Myocyte (in vitro differentiated cells): ENCODE measurements at places on chromosomes 3 and 15. TPM values are rescaled to one million over a fixed set of nuclear protein-coding genes. Genes with fewer than 3 reads are reported as not detected.

Gene SOX2
- total RNA-seq, result not detected in 2 replicates

Gene STRC
- 0.08 TPM in 1 of 2 replicates, not detected in the other for total RNA-seq

Gene LYZL4
- not detected in 2 replicates for total RNA-seq

Gene MST1R
- 0.27 TPM in 1 of 2 replicates, not detected in the other for total RNA-seq

Gene AGBL1
- total RNA-seq, result 0.21 and 3.3 TPM in 2 replicates

Gene PLCL2
- 1.2 TPM in 2 replicates for total RNA-seq

Gene TMC3
- total RNA-seq, result not detected in 2 replicates

Gene TIGIT
- total RNA-seq, result not detected in 2 replicates

Gene CCR8
- not detected in 2 replicates for total RNA-seq

Gene MINAR1
- 1.3 and 2.5 TPM in 2 replicates for total RNA-seq

Gene TRH
- not detected in 2 replicates for total RNA-seq

Gene KLHL40
- 55.6 and 67.1 TPM in 2 replicates for total RNA-seq

Gene CLDN16
- not detected in 2 replicates for total RNA-seq

Gene FETUB
- not detected in 2 replicates for total RNA-seq

Gene XCR1
- total RNA-seq, result not detected in 2 replicates

Gene HGD
- total RNA-seq, result not detected in 2 replicates

Gene C3orf20
- total RNA-seq, result not detected in 2 replicates

Gene SLC15A2
- 0.26 and 0.51 TPM in 2 replicates for total RNA-seq

Gene TEX55
- total RNA-seq, result not detected in 2 replicates

Gene GRAMD2A
- not detected in 2 replicates for total RNA-seq

Gene MNS1
- total RNA-seq, result 2.4 and 2.5 TPM in 2 replicates

Gene ZBED2
- total RNA-seq, result not detected in 2 replicates

Gene SUSD5
- 8.9 and 10.1 TPM in 2 replicates for total RNA-seq

Gene PPP1R14D
- not detected in 2 replicates for total RNA-seq

Gene RPL35A
- total RNA-seq, result 553 and 684 TPM in 2 replicates

Gene LRRC34
- 1.3 and 1.8 TPM in 2 replicates for total RNA-seq

Gene BUB1B
- total RNA-seq, result 1.8 and 2.1 TPM in 2 replicates

Gene KNG1
- total RNA-seq, result not detected in 2 replicates

Gene PTH1R
- total RNA-seq, result 5.6 and 5.7 TPM in 2 replicates

Gene SPSB4
- 0.88 and 1.4 TPM in 2 replicates for total RNA-seq

Gene GOLGA6B
- 0.21 TPM in 1 of 2 replicates, not detected in the other for total RNA-seq

Gene MOBP
- not detected in 2 replicates for total RNA-seq

Gene C3orf80
- total RNA-seq, result 0.21 and 0.83 TPM in 2 replicates
